ENCODE measurements at places on chromosomes 5 and 9.

GRCh38 chr9:110561826-110562225, 17.7 kb downstream of the SVEP1 start:
- DNase-seq: no peak

DNA sequence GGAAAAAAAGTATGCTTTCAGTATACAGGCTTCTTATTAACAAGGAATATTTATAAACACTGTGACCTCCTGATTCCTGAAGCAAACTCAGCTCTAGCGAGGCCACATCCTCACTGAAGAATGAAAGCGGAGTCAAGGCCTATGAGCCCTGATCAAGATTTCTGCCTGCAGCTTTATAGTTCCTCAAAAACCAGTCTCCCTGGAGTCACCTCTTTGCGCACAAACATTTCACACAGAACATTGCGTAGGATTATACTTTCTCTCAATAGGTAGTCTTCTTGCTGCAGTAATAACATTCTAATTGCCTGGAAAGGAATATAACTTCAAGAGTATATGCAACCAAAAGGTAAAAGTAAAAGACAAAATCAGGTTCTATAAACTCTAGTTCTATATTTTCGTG, 62.9 kb downstream of the SLC24A2 start:
- no peak for DNase-seq

DNA sequence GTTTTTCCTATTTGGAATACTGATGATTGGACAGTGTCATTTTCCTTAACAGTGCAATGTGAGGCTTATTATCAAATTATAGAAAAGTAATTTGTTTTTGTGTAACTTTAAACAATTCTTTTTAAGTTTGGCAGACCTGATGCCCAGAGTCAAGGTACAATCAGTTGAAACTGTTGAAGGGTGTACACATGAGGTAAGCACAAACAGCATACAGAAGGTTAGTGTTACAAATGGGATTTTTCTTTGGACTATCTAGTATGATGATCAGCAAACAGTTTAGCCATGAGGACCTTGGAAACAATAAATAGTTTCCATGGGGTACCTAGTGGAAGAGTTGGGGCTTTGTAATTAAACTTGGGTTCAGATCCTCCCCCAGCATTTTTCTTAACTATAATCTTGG, 16.2 kb downstream of the MTREX start:
- DNase-seq: no peak

DNA sequence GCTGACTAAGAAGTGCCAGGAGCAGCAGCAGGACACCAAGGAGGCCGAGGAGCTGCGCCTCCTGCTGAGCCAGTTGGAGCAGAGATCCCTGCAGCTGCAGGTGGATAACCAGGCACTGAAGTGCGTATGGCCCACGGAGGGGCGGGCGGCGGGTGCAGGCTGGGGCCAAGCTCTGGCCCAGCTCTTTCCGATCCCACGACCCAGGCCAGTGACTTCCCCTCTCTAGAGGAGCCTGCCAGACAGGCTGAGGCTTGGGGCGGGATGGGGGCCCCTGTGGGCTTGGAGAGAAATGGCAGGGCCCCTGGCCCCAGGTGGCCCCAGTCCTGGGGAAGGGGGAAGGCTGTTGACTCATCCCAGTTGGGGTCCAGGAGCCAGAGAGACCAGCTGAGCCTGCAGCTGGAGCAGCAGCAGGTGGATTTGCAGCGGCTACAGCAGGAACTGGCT, 3.6 kb downstream of the PTRH1 start:
- DNase-seq: no peak

DNA sequence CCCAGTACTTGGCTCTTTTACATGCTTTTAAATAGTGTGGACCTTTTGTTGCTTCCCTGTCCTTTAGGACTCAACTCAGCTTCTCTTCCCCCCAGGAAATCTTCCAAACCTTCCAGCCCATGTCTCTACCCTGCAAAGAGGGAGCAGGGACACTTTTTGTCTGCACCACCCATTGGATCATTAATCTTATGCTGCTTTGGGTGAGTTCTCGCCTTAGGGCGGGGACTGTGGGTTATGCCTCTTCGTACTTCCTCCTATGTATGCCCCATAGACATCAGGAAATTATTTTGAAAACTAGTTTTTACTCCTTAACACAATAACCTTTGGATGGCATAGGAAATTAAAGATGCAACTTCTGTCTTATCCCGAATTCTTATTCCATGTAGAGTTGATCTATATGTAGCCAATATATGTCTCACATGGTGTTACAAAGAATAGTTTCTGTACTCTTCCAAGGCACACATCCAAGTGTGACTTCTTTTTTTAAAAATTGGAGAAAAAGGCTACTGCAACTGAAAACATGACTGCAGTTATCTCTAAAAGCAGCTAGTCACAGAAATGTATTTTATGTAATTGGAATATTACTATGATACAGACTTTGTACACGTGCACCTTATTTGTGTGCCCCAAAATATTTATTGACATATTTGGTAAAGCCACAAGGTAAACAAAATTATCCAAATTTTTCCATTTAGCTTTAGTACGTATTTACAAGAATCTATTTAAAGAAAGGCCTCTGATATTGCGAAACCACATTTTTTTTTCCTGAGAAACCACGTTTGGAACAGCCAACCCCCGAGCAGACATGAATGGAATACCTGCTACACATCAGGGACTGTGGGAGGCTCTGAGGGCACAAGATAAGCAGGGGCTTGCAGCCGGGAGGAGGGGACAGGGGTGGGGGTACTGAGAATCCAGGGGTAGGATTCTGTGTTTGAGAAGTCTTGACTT, 133.6 kb downstream of the WDR41 start:
- DNase-seq: peak; percentile 74

- no peak for DNase-seq
These were observed 389.7 kb downstream of the TAF11L14 start for GRCh38 chr5:18023986-18024385.

GRCh38 chr5:8079056-8079455, 210.1 kb downstream of the MTRR start:
- DNase-seq: no peak

DNA sequence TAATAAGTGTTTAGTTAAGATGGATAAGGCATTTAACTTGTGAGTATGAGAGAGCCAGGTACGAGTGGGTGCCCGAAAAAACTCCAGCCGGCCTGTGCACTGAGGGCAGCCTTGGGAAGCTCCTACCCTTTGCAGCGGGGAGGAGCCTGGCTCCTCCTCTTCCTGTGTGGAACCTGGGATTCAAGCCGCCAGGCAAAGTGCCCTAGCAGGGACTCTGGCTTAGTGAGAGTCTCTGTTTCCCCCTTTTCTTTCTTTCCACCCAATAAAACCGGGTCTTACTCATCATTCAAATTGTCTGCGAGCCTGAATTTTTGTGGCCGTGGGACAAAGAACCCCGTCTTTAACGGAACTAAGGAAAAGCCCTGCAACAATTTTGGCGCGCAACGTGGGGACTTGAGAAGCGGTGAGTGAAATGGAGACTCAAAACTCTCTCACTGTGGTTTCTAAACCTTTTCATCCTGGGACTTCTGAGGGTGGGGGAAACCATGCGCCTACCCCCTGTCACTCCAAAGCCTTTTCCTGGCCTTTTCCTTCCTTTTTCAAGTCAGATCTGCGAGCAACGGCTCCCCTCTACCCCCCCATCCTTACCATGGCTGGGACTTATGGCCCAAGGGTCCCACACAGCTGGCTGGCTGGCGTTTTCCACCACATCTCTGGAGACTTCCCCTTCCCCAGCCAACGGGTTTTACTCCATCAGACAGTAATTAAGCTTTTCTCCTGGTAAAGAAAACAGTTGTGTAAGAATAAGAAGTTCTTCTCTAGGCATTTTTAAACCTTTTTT, 535.7 kb upstream of the ACO1 start:
- no peak for DNase-seq

GRCh38 chr5:66209794-66210193, 65.7 kb downstream of the SREK1 start:
- no peak for DNase-seq

GRCh38 chr9:14618836-14619420, 74.3 kb downstream of the ZDHHC21 start:
- DNase-seq: no peak

DNA sequence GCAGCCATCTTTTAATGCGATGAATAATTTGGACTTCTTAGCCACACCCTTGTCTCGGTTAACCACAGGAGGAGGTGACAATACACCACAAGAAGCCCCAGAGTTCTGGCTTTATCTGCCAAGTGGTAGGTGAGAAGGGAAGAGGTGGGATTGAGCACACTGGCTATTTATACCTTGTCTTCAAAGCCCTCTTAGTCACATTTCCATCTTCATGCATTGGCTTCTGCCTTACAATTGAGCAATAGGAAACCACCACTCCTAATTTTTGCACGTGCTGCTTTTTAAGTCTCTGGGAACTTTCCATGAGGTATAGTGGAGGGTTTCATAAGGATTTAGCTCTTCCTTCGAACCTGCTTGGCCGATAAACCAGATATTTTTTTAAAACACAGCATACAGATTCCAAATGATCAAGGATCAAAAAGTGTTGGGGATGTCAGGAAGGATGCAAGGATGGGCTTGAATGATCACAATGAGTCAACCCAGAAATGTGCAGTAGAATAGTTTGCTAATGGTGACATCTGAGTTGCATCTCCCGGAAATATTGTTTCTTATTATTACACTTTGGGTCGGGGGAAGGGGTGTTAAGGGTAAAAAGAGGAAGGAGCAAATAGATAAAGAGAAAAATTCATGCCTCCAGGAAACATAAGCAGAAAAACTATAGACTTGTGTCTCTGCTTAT, 25.5 kb downstream of the PLAC8L1 start:
- DNase-seq: peak; percentile 38

DNA sequence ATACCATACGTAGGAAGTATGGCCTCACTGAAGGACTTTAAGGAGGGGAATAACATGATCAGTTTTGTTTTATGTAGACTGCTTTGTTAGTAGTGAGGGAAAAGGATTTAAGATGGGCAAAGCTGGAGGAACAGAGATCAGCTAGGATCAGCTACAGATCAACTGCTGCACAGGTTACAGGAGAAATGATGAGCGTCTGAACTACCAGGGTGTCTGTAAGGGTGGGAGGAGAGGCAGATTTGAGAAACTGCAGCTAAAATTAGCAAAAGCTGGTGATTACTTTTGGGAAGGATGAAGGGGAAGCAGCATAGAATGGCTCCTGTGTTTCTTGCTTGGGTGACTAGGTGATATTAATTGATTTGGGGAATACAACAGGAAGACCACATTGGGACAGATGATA, 39.3 kb downstream of the VCP start:
- no peak for DNase-seq

GRCh38 chr5:126368239-126368812, 54.9 kb upstream of the GRAMD2B start:
- DNase-seq: no peak

DNA sequence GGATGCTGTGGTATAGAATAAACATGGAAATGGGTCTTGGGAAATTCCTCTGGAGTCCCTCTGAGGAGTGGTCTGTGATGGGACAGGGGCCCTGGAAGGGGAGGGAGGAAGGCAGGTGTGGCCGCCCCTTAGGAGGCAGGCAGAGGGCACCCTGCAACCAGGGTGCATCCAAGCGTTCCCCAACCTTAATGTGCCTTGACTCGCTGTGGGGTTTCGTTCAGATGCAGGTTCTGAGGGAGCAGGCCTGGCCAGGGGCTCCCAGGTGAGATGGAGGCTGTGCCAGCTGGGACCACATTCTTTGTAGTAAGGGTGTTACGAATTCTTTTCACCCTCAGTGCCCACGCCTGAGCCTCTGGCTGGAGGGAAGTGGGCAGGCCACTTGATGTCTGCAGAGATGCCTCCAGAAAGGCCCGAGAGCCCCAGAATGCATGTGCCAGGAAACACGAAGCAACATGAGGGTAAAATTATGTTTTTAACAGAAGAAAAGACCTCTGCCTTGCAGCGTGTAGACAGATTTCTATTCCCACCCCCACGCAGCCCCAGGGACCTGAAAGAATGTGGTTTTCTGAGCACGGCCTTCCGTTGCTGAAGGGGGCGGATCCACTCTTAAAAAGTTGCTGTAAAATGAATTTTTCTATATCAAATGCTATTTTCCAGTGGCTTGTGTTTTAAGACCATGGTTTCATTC, 150.4 kb upstream of the IER5L start:
- DNase-seq: peak; percentile 70

DNA sequence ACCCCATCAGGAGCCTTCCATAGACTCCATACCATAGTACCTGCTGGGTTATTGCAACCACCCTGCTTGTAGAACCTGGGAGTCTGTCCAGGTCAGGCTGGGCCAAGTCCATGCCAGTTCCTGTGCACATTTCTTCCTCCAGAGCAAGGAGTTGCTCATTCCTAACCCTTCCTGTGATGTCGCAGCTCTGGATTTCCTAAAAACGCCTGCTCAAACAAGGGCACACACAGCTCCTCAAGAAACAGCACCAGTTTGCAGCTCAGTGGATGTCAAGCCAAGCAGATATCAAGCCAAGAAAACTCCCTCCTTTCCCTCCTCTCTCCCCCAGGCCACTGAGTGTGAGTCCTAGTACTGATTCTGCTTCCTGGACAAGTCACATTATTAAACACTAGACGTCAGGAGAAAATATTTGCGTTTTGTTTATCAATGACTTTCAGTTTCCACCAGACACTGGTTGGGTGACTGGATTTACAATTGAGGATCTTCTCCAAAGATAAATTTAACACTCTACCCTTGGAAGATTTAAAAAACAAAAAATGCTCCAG, 59.6 kb downstream of the SLC1A1 start:
- DNase-seq: no peak

DNA sequence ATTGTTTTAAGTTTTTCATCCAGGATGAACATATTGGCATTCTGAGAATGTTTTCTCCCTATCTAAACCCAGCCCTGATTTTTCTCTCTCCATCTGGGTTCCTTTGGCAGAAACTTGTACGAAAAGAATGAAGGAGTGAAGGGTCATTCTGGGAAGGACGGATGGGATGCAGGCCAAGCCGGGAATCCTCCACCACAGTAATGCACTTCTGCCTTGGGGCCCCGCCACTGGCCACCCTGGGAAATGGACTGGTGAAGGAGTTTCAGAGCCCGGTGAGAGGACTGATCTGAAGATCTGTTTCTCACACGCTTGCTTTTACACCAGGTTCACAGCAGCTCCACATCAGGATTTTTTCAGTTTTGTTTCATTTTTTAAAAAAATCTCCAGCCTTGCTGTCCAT, 554.8 kb downstream of the BNC2 start:
- DNase-seq: peak; percentile 28

DNA sequence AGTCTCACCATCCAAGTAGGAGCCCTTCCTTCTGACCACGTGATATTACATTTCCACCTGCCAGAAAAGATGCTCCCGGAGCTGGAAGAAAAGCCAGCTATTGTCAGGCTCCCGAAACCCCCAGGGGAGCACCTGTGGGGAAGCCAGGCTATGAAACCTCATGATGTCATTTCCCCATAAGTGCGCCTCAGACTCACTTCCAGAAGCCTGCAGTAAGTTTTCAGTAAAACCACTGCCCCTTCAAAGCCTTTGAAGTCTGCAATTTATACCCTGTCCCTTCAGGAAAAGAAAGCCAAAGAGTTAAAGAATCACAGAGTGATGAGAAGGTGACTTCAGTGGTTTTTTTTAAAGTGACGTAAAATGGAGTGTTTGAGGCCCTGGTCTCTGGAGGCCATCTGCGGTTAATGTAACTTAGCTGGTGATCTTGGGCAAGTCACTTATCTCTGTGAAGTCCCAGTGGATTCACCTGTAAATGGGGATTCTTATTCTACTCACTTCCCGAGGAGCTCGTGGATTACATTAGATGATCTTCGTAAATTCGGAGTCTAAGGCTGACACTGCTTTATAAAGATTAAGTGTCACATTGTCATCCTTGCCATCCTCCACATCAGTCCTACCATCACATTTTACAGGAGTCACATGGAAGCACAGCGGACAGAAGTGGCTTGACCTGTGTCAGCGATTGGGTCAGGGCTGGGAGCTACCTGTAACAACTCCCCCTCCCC, 2.6 kb upstream of the SEMA6A start:
- no peak for DNase-seq

GRCh38 chr9:3783156-3783555, 257.4 kb upstream of the RFX3 start:
- DNase-seq: no peak

Measured in fibroblast of skin of right quadriceps (primary cell).